ENCODE measurements at places on chromosomes 7 and 10.
A peak's percentile ranks its signal among the peaks of the same experiment; 100 is the strongest.

DNA sequence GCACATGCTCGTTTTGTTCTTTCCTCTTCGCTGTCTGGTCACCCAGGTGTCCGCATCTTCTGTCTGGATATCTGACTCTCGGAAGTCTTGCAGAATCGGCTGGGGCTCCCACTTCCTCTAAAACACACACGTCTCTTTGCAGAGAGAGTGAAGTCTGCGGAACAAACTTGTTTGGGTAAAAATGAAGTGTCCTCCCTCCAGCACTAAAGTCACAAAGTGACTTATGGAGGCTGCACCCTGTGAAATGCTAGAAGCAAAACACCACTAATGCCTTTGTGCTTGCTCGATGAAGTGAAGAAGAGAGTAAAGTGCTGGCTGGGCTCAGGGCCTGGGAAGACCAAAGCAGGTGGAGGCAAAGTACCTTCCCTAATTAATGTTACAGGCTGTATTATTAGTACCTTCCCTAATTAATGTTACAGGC, 71.4 kb downstream of the FGFR2 start:
- H3K4me3 ChIP-seq: no peak overlapping the region
- no peaks in the 10 kb centered on the region for H3K36me3 ChIP-seq
- H3K27ac ChIP-seq: no peak overlapping the region
- no peaks in the 10 kb centered on the region for H3K27me3 ChIP-seq
- H3K4me1 ChIP-seq: no peaks in the 10 kb centered on the region

- no peak overlapping the region for H3K27ac ChIP-seq
- peak; percentile 36 for DNase-seq
- no peaks in the 10 kb centered on the region for H3K36me3 ChIP-seq
- no peaks in the 10 kb centered on the region for H3K27me3 ChIP-seq
Observed at GRCh38 chr10:43287056-43288007, 20.5 kb upstream of the RASGEF1A start.

DNA sequence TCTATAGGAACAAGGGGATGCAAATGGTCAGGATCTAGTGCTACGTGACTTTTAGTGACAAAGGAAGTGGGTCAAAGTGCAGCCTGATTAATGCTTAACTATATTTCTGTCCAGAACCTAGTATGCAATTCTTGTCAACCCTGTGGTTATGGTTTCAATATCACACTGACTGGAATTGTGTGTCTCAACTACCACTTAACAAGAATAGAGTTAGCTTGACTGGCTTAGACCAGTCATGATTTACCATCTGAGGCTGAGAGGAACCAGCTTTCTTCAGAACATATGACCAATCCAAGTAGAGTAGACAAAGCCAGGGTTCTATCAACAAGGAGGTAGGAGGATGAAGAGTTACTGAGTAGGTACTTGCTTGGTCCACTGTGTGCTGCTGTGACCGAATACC, 54.4 kb downstream of the MYPN start:
- no peaks in the 10 kb centered on the region for H3K4me1 ChIP-seq
- no peaks in the 10 kb centered on the region for H3K36me3 ChIP-seq
- no peak for DNase-seq
- no peak overlapping the region for H3K27ac ChIP-seq

- H3K27ac ChIP-seq: no peak overlapping the region
- H3K27me3 ChIP-seq: peaks cover 2% of the 10 kb centered on the region
- H3K36me3 ChIP-seq: no peaks in the 10 kb centered on the region
- no peak for DNase-seq
Observed at GRCh38 chr10:80598084-80598798, 60.5 kb downstream of the SH2D4B start.

DNA sequence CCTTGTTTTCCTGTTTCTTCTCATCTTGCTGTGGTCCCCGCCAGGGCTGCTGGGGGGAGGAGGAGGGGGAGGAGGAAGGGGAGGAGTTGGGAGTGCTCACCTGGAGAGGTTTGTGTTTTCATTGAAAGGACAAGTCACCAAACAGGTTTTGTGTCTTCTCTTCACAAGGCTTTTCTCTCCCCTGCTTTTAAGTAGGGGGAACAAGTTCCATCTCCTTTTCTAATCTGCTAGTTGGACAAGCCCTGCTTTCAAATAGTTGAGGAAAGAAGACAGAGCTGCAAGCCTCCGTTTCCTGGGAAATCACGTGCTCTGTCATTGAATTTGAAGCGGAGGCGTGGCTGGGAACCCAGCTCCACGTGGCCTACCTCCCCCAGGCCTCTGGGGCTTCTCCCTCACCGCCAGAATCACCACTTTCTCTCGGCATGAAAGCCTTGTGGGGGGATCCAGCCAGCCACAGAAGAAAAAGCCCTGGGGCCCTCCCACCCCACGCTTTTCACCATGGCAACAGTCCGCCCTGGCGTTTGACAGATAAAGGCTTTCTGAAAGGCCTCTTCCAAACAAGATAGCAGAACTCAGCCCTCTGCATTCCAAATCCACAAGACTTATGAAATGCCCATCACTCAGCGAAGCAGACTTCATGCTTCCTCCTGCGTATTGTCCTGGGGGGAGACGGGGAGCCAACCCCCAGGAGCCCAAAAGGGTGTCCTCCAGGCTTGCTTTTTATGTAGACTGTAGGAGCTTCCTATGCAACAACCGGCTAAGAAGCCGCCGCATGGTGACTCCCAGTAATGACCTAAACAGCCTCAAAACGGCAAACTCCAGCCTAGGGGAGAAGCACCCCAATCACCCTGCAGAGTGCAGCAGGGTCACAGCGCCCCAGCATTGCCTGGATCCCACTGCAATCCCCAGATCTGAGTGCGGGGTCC, 51.7 kb downstream of the PROSER2 start:
- H3K4me1 ChIP-seq: peaks cover 29% of the 10 kb centered on the region
- no peaks in the 10 kb centered on the region for H3K27me3 ChIP-seq
- DNase-seq: peak; percentile 14
- H3K4me3 ChIP-seq: no peak overlapping the region
- H3K36me3 ChIP-seq: no peaks in the 10 kb centered on the region
